ENCODE measurements at places on chromosomes 6 and 20.

DNA sequence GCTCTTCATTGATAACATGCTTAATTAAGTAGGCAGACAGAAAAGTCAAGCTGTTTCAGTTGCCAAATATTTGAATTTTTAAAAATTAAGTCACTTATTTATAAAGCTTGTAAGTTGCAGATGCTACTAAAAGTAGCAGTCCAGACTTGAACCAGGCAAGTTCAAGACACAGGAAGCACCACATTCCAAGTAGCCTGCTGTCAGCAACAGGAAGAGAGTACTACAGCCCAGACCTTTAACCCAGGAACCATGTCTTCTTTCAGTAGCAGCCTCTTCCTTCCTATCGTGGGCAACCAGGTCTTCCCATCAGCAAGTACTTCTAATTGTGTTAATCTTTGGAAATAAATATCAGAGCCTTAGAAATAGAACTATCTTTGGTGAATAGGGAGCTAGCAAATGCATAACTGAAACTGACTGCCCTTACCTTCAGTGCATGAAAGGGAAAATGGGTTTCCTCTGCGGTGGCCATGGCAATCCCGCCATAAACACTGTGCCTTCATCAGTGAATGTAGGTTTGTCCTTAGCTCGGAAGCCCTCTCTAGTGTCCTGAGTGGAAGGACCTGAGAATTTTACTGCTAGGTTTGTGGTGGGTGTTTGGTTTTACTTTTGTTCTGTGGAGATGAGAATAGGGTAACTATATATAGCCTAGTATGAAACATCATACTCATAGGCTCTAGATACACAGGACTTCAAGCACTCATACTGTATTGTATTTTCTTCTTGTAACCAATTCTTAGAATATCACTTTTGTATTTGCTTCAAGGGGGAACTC lies 95.6 kb downstream of the SYCP2 start:
- DNase-seq = peak; percentile 10

GRCh38 chr6:57434944-57435343 lies 117.5 kb downstream of the PRIM2 start:
- no peak for DNase-seq

DNA sequence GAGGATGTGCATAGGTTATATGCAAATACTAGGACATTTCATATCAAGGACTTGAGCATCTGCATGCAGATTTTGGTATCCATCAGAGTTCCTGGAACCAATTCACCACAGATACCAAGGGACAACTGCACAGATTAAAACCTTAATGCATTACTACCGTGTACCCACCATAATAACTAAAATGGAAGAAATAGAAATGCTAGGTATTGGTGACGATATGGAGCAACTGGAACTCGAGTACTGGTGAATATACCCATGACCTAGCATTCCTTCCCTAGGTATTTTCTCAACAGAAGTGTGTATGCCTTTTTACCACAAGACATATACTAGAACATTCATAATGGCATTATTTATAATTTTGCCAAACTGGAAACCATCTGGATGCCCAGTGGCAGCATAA lies 18.5 kb downstream of the KCNS1 start:
- no peak for DNase-seq

- DNase-seq = no peak
Observed at GRCh38 chr6:134945045-134945444, 4.9 kb downstream of the ALDH8A1 start.

DNA sequence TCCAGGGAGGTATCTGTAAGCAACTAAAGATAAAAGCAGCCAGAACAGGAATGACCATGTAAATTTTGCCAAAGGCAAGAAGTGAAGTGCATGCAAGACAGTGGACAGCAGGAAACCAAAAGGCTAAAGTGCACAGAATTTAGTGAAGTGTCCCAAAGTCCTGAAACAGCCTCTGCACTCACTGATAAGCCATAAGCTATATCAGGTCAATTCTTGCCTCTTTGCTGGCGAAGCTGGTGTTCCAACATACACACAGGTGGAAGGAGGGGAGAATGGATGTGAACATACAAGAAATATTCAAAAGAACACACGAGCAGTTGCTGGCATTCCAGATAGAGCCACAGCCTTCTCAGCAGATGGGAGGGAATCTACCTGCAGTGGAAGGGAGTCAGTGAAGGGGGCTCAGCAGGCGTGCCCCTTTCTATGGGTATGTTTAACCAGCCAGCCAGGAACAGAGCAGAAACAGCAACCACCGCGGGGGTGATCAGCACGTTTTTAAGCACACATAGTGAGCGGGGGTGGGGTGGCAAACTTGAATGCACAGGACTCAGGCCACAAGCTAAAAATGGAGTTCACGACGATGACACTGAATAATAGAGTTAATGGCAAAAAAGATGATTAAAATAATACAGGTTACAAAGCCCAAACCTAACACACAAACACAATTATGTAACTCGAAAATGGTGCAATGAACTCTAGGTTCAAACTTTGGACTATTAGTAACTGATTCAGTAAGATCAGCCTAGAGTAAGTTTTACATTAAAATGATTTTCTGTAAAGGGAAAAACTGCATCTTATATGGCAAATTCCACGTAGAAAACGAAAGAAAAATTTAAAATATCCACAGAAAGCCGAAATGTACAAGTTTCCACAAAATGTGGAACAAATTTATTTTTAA lies 1.2 kb downstream of the ECI2 start:
- peak; percentile 36 for DNase-seq

DNA sequence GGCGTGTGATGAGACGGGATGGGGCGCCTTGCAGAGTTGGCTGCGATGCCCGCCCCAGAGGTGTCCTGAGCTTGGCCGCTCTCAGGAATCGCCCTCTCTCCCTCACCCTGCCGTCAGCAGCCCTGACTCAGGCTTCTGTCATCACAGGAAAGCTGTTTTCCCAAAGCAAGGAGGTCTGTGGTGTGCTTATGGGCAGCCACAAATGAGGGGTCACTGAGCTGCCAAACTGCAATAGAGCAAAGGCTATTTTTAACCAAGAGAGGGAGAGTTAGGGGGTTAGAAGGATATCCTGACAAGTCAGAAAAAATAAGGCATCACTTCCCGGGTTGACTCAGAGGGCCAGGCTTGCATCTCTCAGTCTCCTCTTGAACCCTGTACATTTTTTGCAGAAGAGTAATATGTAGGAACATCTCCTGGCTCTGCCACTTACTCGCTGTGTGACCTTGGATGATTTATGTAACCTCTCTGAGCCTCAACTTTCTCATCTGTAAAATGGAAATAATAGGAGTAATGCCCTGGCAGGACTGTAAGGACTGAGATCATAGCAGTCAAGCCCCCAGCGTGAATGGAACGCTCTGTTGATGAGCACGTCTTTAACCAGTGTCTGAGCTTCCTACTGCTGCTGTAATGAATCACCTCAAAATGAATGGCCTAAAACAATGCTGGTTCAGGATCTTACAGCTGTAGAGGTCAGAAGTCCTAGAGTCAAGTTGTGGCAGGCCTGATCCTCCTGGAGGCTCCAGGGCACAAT lies 181.9 kb downstream of the NFATC2 start:
- DNase-seq = no peak

DNA sequence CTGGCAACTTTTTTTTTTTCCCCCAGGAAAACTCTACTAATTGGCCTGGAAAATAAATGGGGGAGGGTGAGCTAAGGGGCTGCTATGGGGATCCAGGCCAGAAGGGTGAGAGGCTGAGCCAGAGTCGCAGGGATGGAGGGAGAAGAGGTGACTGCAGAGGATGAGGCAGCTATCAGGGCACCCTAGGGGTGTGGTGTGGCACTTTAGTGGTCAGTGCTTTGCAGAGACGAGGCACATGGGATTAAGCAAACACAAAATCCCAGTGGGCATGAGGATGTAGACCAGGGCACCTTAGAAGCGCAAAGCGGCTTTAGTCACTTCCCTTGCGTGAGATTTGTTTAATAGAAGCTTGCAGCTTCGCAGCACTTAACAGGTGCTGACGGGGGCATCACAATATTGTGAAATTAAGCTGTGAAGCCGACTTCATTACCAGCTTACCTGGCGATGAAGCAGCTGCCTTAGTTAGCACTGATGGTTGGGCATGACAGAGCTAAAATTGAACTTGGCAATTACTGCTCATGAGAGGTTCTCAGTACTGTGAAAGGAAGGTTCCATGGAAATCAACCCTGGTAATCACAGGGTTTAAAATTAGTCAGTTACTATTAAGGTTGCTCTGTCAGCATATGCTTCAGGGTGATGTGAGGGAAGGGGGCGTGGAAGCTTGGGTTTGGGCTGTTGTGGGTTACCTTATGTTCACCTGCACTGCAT lies 26.0 kb downstream of the TOX2 start:
- no peak for DNase-seq

DNA sequence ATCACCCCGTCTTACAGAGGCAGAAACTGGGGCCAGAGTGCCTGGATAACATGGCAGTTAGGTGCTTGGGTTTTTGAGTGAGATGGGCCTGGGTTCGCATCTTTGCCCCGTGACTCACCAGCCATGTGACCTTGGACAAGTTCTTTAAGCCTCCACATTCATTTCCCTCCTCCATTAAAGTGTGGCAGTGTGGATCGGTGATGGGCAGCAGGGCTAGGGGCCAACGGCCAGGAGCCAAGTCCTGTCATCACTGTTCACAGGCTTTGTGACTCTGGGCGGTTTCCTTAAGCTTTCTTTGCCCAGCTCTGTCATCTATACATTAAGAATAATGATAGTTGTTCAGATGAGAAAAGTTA lies 85.5 kb upstream of the PMEPA1 start:
- DNase-seq = no peak

DNA sequence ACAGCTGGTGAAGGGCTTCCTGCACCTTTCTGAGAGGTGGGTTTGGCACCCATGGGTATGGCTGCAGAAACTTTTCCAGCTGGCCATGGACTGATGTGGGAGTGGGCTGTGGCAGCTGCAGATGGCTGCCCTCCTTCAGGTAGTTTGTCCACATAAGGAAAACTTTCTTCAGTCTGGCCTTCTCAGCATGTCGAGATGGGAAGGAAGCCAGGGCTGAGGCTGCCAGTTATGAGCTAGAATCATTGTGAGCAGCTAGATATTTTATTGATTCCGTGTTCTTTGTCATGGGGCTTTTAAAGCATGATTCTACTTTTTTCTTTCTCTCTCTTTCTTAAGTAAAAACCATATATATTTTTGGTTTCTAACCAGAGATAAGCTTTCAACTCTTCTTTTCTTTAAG lies 16.6 kb downstream of the NKX2-4 start:
- no peak for DNase-seq

DNA sequence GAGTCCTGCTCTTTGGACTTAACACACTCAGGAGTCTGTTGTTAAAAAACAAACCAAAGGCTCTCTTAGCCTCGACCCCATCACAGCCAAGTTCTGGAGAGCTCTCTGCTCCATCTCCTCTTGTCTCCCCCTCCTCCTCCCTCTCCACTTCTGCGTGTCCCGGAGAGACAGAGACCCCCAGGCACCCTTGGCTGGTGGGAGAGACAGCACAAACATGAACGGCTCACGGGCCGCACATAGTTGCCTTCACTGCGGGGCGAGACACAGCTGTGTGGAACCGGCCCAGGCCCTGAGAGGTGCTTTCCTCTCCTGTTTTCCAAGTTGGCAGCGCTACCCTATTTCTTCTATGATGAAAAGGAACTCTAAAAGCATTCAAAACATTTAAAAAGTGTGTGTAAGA lies 23.3 kb upstream of the MYT1 start:
- no peak for DNase-seq

DNA sequence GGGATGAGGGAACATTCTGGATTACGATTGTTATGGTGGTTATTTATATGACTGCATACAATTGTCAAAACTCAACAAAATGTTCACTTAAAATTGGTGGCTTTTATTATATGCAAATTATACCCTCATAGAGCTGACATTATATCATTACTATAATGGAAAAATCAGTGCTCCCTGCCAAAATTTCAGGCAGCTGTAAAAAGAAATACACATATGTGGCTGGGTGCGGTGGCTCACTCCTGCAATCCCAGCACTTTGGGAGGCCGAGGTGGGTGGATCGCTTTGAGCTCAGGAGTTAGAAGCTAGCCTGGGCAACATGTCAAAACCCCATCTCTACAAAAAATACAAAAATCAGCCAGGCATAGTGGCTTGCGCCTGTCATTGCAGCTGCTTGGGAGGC lies 75.8 kb upstream of the SULF2 start:
- no peak for DNase-seq

GRCh38 chr20:34045930-34046725 lies 52.4 kb downstream of the RALY start:
- peak; percentile 46 for DNase-seq

DNA sequence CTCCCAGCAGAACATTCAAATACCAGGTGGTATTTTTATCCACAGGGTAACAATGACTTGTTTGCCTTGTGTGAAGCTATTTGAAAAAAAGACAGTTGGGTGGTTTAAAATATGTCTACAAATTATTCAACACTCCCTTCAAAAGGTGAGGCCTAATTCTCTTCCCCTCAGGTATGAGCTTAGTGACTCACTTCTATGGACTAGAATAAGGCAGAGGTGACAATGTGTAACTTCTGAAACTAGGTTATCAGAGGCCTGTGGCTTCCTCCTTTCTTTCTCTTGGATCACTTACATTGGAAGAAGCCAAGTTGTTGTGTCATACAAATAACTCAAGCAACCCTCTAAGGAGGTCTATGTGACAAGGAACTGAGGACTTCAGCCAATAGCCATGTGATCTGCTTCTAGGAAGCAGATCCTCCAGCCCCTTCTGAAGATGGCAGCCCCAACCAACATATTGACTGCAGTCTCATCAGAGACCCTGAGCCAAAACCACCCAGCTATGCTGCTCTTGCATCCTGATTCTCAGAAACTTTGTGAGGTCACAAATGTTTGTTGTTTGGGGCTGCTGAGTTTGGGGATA lies 102.6 kb downstream of the SNAP25 start:
- DNase-seq = no peak

DNA sequence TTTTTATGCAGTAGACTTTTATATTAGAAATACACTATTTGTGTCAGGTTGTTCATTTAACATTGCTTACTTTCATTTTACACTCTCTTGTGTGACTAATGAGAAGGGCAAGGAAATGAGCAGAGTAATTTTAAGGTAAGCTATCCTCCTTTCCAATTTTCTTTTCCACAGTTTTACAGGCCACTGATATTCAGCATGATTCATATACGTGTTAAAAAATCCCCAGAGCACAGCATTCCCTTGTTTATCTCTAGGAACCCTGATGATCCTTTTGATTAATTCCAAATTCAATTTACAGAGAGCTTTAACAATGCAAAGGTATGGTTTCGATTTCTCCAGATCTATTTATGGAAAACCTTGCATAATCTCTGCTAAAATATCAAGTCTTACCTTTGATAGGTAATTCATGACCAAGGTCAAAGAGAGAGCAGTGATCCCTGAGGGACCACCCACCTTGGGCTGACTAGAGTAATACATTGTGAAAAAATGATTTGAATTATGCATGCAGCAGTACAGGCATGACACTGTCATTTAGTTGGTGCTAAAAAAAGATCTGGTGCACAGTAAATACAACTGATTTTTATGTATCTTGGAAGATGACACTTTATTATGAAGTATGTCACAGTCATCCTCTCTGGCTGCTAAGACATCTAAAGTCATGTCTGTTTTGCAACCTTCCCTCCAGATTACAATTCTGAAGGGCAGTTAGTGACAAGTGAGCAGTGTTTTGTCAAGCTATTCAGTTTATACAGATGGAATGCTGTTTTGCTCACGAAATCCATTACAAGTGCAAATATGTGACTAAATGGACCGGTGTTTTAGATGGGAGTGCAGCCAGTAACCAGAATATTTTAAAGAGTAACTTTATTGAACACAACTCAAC lies 736.6 kb downstream of the EPHA7 start:
- DNase-seq = no peak

GRCh38 chr20:11098888-11099287 lies 425.1 kb upstream of the JAG1 start:
- DNase-seq = peak; percentile 20

GRCh38 chr6:154933181-154933827 lies 61.8 kb upstream of the TIAM2 start:
- peak; percentile 31 for DNase-seq
